Epithelial cell of proximal tubule (primary cell): ENCODE measurements at places on chromosomes 1 and 21. TPM values are rescaled to one million over a fixed set of nuclear protein-coding genes. Genes with fewer than 3 reads are reported as not detected.

The HLX gene
- total RNA-seq, result 0.63 and 0.87 TPM in 2 replicates

The ASCL5 gene
- total RNA-seq, result not detected in 2 replicates

The CACNA1S gene
- not detected in 2 replicates for total RNA-seq

The SIM2 gene
- 22.3 and 23.2 TPM in 2 replicates for total RNA-seq

The UTS2 gene
- total RNA-seq, result not detected in 2 replicates

The MAP3K7CL gene
- total RNA-seq, result 0.92 and 4.6 TPM in 2 replicates

The ENTREP3 gene
- 10.8 and 15.9 TPM in 2 replicates for total RNA-seq

The BMP8A gene
- not detected in 2 replicates for total RNA-seq

The VAV3 gene
- 8.3 and 9.7 TPM in 2 replicates for total RNA-seq

The PFKFB2 gene
- total RNA-seq, result 3.8 and 5.1 TPM in 2 replicates

The PPFIA4 gene
- 0.14 and 11.6 TPM in 2 replicates for total RNA-seq

The OR6K3 gene
- not detected in 2 replicates for total RNA-seq

The GABPB2 gene
- total RNA-seq, result 5.4 and 6.1 TPM in 2 replicates

The TMEM52 gene
- 0.75 and 5.6 TPM in 2 replicates for total RNA-seq
